ENCODE measurements at places on chromosomes 2 and 18. TPM values are rescaled to one million over a fixed set of nuclear protein-coding genes. Genes with fewer than 3 reads are reported as not detected.
A peak's percentile ranks its signal among the peaks of the same experiment; 100 is the strongest.

- DNase-seq: peak; percentile 79
Observed at GRCh38 chr18:8260319-8260718, 348.9 kb upstream of the RAB12 start.

- no peak for DNase-seq
Observed at GRCh38 chr2:214742119-214742518, 67.4 kb downstream of the BARD1 start.

The MYOM1 gene
- total RNA-seq: not detected

DNA sequence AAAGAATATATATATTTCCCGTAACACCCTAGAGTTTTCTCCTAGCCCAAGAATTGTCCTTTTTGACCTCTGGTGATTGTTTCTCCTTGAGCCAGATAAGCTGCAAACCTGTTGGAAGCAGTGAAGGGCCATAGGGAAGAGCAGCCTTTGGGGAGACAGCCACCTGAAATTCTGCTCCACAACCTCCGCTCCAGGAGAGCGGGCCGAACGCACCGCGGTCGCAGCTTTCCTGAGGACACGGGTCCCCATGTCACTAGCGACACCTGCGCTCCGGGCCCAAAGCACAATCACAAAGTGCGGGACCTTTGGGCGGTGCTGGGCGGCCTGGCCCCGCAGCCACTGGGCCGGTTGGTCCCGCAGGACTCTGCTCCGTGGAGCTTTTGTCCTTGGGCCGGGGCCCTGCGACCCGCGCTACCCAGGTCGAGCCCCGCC is 557 bp upstream of the DSG2 start:
- DNase-seq: no peak

DNA sequence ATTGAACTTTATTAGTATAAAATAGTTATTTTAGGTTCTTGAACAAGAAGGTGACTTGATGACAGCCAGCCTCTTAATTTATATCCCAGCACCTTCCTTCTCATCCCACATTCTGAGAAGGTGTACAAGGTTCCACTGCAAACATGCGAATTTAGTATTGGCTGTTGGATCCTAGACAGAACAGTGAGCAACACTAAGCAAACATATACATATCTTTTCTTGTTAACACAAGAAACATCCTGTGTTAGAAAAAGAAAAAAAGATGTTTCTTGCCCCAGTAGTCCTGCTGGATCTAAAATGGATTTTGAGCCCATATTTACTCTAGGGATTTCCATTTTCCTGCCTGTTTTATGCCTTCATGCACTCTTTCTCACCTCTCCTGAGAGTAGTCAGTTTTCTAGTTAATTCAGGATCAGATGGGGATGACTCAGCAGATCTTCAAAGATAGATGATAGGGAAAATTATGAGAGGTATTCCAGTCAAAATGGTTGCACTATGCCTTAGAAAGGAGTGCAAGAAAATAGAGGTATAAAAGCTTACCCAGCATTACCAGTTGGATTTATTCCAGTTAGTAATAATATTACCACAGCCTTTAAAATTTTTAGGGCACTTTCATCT is 336.5 kb downstream of the MEIS1 start:
- peak; percentile 32 for DNase-seq

The IDH1 gene
- total RNA-seq: 145 TPM

GRCh38 chr2:31986906-31987305 is 23.9 kb downstream of the MEMO1 start:
- no peak for DNase-seq

The ABCG5 gene
- total RNA-seq: not detected

DNA sequence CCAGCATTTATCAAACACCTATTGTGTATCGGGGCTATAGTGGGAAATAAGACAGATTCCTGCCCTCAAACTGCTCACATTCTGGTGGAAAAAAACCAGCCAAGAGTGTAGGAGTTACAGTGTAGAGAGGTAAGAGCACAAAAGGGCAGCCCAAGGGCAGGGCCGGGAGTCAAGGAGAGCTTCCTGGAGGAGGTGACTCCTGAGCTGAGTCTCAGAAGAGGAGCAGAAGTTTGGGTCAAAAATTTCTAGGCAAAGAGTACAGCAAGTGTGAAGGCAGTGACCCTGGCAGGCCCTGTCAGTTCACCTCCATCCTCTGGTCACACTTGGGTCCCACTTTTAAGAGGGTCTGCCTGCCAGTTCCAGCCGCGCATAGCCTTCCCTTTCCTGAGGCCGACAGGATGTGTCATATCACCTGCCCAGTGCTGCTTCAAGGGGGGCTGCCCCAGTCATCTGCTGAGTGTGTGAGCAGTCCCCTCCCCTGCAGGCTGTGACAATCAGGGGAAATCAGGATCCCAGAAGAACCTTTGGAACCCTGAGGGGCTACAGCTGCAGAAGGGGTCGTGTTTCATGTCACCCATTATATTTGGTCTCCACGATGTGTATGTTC is 118.4 kb downstream of the GLI2 start:
- DNase-seq: no peak

GRCh38 chr2:64766841-64767669 is 113.3 kb upstream of the SERTAD2 start:
- DNase-seq: peak; percentile 43

GRCh38 chr2:6294791-6295190 is 570.9 kb downstream of the CMPK2 start:
- no peak for DNase-seq

DNA sequence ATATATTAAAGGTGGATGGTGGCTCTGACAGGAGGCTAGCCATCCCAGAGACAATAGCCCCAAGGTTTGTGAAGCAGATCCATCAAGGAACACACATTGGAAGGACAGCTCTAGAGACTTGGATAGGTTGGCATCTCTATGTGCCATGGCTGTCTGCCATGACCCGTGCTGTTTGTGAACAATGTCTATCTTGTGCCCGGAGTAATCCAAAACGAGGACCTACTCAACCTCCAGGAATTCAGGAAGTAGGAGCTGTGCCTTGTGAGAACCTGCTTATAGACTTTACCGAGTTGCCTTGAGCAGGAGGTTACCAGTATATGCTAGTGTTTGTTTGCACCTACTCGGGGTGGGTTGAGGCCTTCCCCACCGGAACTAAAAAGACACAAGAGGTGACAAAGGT is 43.1 kb upstream of the SELENOI start:
- peak; percentile 46 for DNase-seq

- peak; percentile 68 for DNase-seq
Observed at GRCh38 chr2:43634604-43635306, 2.3 kb upstream of the PLEKHH2 start.

GRCh38 chr2:177149155-177149503 is 63.5 kb upstream of the HNRNPA3 start:
- no peak for DNase-seq

The RAPGEF4 gene
- 0.47 TPM for total RNA-seq

- no peak for DNase-seq
Observed at GRCh38 chr2:34001557-34001956, 402.5 kb upstream of the FAM98A start.

The SERPINB2 gene
- 24.2 TPM for total RNA-seq

- DNase-seq: no peak
Observed at GRCh38 chr2:157087373-157088002, 170.0 kb upstream of the GALNT5 start.

The ANTXR1 gene
- 38.6 TPM for total RNA-seq

GRCh38 chr18:62458346-62458745 is 64.5 kb upstream of the ZCCHC2 start:
- no peak for DNase-seq

GRCh38 chr2:151792589-151792988 is 35.6 kb downstream of the ARL5A start:
- no peak for DNase-seq

GRCh38 chr18:46458472-46458871 is 198.5 kb downstream of the LOXHD1 start:
- no peak for DNase-seq

- no peak for DNase-seq
Observed at GRCh38 chr2:222922019-222922800, 61.4 kb downstream of the ACSL3 start.

DNA sequence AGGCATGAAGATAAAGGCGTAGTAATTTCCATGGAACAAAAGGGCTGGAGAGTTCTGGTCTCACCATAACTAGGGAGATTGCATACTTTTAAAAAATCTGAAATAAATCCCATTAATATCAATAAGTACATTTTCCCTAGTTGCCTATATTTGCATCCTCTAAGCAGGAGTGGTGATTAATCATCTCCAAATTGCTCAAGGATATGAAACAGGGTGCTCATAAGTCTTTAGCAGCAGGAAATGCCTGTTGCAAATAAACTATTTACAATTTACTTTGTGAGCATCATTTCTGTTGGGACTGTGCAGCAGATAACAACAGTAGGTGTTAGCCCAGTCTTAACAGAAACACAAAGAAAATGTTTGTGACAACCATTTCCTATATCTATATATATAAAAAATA is 92.4 kb upstream of the TMEM178A start:
- DNase-seq: no peak

DNA sequence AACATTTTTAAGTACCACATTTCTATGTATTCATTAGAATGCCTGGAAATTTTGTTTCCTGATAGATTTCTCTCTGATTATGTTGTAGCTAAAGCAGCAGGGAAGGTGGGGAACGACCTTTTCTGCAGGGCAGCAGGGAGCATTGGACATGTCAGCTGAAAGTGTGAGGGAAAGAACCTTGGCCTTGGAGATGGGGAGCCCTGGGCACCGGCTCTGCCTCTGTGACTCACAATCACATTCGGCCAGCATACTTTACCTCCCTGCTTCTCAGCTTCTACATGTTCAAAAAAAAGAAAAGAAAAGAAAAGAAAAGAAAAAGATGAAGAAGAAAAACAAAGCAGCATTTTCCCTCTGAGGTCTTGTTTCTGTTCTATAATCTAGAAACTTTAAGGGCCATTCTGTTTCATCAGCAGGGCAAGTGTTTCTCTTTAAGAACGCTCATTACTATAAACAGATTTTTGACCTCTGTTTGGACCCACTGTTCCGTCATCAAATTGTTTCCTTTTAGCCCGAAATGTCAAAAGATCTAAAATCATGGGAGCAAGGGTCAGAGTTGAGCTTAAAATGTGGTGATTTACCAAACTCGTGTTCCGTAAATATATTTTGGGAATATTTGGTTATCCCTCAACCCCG is 27.9 kb downstream of the SETBP1 start:
- DNase-seq: no peak

GRCh38 chr2:120498121-120498520 is 152.2 kb downstream of the INHBB start:
- DNase-seq: no peak

DNA sequence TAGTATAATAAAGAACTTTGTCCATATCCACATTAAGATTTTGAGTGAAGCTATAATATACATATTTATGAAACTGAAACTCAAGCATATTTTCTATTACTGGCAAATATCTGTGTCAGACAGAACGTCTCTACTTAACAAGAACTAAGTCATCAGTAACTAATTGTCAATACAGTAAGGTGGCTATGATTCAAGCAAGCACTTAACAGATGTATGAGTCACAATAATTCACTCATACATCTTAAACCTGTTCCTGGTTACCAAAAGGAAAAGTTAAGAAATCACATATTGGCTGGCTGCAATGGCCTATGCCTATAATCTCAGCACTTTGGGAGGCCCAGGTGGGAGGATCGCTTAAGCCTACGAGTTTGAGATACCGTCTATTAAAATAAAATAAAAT is 96.0 kb downstream of the SOS1 start:
- peak; percentile 26 for DNase-seq

GRCh38 chr2:223989856-223990232 is 32.6 kb downstream of the MRPL44 start:
- DNase-seq: no peak

The FSHR gene
- total RNA-seq: not detected

GRCh38 chr2:135664623-135665068 is 77.0 kb upstream of the UBXN4 start:
- DNase-seq: peak; percentile 45

DNA sequence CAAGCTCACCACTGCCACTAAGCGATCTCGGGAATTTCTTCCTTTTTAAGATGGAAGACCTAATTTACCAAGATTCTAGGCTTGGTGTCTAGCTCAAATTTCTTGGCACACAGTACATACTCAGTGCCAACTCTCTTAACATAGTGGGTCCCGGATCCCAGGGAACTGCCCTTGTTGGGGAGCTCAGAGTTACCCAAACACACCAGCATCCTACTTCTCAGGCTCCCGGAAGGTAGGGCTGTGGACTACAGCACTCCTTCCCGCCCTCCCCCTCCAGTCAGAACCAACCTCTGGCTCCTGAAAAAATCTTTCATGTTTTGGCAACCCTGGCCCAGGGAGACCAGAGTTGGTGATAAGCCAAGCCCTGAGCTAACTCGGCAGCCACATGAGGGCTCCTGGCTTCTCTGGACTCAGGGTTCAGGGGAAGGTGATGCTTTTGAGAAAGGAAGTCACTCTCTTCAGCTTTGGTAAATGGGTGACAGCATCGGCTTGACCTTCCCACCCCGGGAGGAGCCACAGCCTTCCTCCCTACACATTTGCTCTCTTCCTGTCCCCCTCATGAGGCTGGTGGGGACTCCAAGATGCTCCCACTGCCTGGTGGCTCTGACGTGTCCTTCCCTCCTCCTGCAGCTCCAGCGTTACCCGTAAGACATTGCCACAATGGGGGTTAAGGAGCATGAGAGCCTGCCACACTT is 8.8 kb downstream of the ODC1 start:
- DNase-seq: peak; percentile 44

The PSTPIP2 gene
- 0.76 TPM for total RNA-seq

DNA sequence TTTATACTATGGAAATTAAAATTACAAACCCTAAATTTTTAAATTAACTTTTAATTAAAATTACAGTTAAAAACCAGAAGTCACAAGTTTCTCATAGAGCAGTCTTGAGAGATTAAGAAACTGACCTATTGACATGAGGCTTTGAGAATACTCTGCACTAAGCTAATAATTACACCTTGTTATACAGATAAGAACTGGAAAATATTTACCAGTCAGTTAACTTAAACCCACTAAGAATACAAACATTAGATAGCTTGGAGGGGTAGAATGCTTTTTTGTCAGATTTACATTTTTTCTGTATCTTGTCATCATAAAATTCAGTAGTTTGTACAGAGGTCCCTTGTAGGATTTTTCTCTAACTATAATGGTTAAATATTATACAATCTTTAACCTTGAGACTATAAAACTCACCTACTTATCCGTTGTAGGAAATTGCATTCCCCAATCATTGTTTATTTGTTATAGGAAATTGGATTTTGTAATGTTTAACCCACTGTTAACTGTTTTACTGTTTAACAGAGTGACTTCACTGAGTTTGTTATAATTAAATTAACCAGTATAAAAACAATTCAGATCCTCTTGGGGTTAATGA is 219.7 kb upstream of the PKDCC start:
- no peak for DNase-seq

The C2orf80 gene
- total RNA-seq: not detected

The CAPN14 gene
- total RNA-seq: 1.0 TPM

DNA sequence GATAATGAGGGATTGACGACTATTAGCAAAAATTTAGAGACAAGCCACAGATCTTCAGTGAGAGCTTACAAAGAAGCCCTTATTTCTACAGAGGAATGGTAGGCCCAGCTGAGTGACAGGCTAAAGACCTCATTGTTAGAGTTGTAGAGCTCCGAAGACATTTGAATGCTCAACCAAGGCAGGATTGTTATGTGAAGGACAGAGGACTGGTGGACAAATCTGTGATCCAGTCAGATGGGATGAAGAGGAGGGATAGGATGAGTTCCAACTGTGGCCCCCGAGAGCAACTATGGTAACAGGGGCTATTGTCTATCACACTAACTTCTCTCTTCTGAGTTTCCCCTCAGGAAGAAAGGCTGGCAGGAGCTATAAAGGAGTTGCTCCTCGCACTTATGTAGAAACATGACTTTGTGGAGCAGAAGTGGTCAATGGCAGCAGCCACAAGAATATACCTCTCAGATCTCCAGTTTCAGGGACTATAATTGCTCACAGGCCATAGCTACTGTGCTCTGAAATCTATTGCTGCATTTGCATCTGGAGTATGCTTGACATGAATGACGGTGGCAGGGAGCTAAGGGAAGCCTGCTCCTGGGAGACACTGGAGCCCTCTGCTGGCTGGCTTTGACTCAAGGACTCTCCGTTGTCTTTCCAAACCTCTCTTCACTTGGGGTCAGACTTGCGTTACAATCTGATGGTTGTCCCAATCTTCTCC is 50.3 kb upstream of the GREB1L start:
- DNase-seq: peak; percentile 62
